8988T (cell line): ENCODE measurements at places on chromosomes 1 and 21.

DNA sequence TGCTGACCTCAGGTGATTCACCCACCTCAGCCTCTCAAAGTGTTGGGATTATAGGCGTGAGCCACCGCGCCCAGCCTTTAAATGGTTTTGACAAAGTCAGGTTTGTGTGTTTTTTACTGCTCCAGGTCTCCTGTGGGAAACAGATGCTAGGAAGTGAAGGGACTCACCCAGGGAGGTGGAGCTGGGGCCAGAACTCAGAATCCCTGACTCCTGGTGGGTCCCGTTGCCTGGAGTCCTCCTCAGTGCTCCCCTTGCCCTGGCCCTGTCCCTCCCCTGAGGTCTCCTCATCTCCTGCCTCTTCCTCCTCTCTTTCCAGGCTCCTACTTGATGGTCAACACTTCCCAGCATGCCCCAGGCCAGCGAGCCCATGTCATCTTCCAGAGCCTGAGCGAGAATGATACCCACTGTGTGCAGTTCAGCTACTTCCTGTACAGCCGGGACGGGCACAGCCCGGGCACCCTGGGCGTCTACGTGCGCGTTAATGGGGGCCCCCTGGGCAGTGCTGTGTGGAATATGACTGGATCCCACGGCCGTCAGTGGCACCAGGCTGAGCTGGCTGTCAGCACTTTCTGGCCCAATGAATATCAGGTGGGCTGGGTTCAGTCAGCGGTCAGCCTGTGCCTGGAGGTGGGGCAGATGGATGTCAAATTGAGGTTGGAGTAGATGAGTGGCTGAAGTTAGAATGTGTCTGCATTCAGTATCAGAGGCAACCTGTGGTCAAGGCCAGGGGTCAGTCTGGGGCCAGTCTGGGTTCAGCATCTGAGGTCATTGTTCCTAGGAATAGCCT lies 22.1 kb downstream of the PTPRU start:
- DNase-seq = no peak

- peak; percentile 75 for DNase-seq
Observed at GRCh38 chr1:9317591-9318417, 25.1 kb downstream of the SPSB1 start.

- DNase-seq = no peak
Observed at GRCh38 chr1:82195245-82195644, 394.5 kb downstream of the ADGRL2 start.

DNA sequence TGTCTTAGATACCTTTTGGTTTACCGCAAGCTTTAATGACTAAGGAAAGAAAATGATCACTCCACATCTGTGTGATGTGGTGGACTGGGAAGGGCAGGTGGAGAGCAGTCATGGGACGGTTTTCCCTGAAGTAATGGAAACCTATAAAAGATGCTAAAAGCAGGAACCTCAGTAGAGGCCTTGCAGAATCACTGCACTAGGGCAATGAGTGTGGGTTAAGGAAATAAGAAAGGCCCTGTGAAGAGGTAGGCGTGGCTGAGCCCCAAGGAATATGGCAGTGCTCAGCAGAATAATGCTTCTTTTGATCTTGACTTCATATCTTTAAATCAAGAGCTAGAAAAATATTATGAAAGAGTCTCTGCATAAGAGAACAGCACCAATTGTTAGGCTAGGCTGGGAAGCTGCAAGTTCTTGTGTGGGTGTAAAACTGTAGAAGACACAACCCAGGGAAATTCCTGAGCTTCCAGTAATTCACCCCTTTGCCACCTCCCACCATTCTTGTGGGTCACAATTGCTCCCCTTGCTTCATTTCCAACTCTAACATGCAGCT lies 49.9 kb downstream of the CLCA4 start:
- DNase-seq = no peak

DNA sequence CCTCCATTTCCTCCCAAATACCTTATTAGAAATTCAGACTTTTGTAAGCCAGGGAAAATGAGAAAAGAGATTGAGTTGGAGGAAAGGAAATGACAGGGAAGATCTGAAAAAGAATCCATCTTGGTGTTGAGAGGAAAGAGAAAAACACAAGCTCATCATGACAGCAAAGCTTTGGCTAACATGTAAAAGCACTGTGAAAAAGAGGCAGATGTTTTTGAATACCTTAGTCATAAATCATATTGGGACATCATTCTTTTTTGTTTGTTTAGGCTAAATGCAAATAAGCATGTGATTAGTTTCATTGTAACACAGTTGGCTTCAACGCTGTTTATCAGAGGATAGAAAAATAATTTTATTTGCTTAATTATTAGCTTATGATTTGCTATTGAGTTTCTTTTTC lies 64.6 kb downstream of the LHX8 start:
- no peak for DNase-seq

DNA sequence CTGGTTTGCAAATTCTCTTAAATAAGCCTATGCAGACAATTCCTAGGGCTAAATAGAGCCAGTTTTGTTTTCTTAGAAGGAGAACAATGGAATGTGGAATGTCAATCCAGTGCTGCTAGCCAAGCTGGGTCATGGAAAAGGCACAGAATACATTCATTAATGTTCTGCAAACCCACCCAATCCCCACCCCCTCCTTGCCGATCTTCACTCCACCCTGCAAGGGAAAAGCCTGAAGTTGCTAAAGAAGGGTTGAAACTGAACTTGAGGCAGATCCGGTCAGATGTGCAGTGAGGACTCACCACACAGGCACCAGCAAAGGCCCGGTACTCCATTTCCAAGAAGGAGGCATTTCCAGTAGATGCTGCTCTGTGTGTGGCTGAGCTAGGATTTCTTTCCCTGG lies 179.6 kb downstream of the PLPP3 start:
- DNase-seq = no peak

- DNase-seq = no peak
Observed at GRCh38 chr1:38456531-38456876, 403.1 kb downstream of the RRAGC start.

- no peak for DNase-seq
Observed at GRCh38 chr1:19038096-19038495, 81.6 kb upstream of the IFFO2 start.

DNA sequence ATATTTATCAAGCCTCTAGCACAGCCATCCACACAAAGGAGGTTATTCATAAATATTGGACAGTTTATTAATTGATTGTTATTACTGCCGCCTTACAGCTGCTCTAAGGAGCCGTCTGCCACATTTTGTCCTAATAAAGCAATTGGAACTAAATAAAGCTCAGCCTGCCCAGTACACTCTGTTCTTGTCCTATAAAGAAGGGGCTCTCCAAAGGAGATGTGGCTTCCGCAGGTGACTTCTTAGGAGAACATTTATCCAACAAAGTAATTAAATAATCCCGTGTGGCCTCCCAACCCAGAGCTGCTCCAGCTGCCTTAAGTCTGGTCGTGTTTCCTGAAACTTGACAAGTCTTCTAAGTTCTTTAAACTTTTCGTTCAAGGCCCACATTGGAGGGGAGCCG lies 497.7 kb downstream of the NPHP4 start:
- DNase-seq = no peak

DNA sequence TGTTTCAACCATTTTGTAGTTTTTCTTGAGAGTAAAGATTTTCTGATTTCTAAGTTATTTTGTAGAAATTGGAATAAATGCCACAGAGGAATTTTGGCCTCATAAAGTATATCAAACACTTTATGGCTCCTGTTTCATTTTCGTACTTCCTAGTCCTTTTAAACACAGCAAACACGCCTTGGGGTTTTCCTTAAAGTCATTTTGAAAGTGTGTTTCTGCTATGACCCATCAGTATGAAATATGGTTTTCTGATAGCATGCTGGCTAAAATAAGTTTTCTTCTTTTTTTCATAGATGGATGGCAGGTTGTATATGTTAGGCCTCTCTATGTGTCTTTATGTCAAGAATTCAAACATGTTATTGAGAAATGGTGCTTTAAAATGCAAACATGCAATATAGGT lies 940.1 kb upstream of the TMPRSS15 start:
- no peak for DNase-seq

GRCh38 chr1:183505454-183506089 lies 33.3 kb downstream of the SMG7 start:
- no peak for DNase-seq

- DNase-seq = no peak
Observed at GRCh38 chr1:241677201-241677600, 25.1 kb downstream of the WDR64 start.

- DNase-seq = no peak
Observed at GRCh38 chr1:43425045-43425444, 28.7 kb downstream of the HYI start.

GRCh38 chr1:53575141-53575954 lies 116.1 kb downstream of the DMRTB1 start:
- DNase-seq = no peak

DNA sequence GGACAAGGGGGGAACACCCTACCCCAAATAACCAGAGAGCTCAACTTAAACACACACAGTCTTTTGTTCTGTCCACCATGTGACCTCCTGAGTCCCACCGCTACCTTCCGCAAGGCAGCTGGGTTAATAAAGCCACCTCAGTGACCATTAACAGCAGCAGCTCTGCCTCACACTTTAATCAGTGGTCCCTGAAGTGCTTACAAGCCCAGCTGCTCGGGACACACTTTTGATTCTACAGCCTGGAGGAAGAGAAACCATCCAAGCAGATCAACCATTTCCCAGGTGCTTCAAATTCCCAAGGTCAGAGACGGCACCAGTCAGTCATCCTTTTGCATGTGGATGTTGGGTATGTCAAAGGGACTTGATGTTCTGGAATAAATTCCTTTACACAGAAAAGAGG lies 70.1 kb downstream of the KCNJ15 start:
- DNase-seq = no peak

DNA sequence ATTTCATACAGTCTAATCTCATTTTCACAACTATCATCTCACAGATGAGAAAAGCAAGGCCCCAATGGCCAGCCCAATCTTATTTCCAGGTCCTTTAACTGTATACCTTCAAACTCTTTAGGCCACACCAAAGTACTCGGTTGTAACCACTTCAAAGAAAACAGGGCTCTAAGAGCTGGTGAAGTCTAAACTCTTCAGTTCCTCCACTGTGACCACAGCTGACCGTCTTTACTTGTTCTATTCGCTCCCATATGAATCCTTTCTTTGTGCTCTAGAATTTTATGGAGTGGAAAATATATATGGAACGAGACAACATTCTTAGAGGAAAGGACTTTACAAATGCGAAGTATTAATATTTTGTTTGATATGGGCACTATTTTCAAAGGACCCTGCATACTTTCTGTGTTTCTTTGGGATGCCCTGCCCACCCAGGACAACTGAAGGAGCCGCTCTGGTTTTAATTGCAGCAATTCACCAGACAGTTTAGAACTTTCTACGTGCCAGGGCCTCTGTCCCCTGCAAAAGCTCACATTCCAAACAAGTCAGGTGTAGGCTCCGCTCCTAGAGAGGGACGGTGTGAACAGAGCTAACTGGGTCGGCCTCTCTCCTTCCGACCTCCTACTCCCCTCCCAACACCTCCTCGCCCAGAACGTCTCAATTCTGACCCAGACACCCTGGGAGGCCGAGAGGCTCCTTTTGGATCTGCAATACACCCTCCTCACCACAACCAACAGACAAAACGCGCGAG lies 15.7 kb downstream of the IER5 start:
- DNase-seq = peak; percentile 58

DNA sequence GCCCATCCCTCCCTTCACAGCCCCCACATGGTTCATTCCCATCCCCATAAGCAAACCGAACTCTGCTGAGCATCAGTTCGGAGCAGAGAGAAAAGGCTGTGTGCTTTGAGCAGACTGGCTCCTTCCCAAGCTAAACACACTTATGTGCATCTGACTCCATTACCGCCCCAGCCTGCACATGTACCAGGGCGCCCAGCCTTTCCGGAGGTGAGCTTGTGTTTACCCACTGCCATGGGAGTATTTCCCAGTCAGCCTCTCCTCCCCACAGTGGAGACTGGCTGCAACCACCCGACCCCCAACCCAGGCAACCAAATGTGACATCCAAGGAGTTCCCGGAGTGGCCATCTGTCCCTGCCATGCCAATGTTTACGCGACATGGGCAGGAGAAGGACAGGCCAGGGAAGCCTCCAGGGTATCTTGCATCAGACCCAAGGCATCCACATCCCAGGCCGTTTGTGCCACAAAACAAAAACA lies 9.4 kb downstream of the TIAM1 start:
- DNase-seq = no peak

DNA sequence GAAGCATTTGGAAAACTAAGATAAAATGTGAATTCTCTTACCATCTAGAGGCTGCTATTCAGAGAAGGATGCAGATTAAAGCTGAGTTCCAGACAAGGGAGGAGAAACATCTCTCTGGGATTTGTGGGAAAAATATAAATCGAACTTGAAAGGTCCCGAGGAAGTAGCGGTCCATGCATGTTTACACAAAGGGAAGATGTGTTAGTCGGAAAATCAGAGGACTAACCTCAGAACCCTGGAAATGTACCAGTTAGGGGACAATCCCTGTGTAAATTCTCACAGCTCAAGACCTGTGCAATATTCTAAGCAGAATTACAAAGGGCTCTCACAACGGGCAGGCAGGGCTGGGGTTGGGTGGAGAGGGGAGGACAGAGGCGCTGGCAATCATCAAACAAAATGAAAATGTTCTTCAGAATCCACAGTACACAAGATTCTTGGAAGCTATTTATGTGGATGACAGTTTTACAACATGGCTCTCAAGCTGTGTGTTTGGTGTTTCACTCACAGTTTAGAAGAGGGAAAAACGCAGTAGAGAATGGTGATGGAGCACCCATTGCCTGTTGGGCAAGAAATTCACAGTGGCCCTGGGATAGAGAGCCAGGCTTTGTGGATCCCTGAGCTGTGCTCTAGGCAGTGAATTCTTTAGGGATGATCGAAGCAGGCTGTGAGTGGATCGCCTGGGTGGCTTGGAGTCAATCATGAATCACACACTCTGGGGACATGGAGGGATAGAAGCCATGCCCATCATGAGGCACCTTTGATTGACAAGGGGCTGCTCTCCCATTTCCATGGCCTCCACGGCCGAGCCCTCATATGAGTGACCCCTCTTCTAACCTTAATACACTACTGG lies 47.6 kb downstream of the KCNJ6 start:
- no peak for DNase-seq

DNA sequence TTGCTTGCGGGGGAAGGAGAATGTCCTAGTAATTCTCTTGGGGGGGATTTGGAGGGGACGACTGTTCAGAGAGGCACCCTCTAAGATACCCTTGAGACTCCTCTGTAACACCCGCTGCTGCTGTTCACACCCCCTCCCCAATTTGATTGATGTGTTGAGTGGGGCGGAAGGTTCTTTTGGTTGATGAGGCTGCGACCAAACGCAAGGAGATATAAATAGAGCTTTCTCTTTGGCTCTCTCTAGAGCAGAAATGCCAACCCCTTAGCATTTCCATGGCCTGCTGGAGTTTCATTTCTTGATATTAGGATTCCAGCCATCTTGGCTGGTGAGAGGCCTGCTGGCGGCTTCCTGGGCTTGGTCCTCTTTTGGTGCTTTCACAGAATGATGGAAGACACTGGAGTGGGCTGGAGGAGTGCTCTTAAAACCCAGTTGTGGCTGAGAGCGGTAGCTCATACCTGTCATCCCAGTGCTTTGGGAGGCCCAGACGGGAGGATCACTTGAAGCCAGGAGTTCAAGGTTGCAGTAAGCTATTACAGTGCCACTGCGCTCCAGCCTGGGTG lies 2.0 kb downstream of the PIK3CD start:
- no peak for DNase-seq

GRCh38 chr1:223234170-223234514 lies 91.1 kb upstream of the TLR5 start:
- no peak for DNase-seq
